Stimulated activated CD4-positive, alpha-beta T cell treated with anti-CD3 and anti-CD28 coated beads, Interleukin-15, amount 100 ng/mL, for 24 hours (primary cell): ENCODE measurements at places on chromosomes 6 and 20.

DNA sequence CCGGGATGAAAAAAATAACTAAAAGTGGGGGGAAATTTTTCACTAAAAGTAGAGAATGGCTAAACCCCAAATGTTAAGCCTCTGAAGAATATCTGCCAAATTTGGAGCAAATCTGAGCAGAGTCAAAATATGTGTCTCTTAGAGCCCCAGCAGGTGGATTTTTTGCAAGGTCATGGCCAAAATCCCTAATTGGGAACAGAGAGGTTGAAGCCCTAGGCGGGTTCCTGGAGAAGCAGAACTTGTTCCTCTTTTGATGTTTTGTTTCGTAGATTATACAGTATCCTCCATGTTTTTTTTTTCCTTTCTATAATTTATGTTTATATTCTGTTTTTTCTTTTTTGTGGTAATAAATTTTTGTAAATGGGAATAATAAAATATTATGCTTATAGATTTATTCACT, 94.4 kb downstream of the PLCB4 start:
- DNase-seq, result no peak

- DNase-seq, result no peak
These were observed 70.2 kb upstream of the BEND3 start for GRCh38 chr6:107185391-107185970.

- DNase-seq, result no peak
These were observed 57.0 kb upstream of the XRN2 start for GRCh38 chr20:21246161-21246560.

DNA sequence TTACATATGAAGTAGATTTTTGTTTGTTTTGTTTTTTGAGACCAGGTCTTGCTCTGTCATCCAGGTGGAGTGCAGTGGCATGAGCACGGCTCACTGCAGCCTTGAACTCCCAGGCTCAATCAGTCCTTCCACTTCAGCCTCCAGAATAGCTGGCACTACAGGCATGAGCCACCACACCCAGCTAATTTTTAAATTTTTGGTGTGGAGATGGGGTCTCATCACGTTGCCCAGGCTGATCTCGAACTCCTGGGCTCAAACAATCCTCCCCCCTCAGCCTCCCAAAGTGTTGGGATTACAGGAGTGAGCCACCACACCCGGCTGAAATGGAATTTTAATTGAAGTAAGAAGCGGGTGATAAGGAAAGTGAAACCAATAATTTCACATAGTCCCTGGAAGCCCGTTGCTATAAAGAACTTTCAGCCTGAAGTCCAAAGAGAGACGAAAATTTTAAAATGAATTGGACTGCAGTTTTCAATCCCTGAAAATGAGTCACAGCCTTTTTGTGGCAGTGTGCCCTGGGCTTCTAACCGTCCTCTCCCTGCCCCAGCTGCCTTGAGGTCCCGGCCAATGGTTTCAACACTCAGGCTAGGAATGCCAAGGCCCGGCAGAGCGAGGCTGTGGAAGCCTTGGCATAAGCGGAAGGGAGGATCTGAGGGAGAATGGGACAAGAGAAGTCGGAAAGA, 757 bp downstream of the RAET1E start:
- no peak for DNase-seq

DNA sequence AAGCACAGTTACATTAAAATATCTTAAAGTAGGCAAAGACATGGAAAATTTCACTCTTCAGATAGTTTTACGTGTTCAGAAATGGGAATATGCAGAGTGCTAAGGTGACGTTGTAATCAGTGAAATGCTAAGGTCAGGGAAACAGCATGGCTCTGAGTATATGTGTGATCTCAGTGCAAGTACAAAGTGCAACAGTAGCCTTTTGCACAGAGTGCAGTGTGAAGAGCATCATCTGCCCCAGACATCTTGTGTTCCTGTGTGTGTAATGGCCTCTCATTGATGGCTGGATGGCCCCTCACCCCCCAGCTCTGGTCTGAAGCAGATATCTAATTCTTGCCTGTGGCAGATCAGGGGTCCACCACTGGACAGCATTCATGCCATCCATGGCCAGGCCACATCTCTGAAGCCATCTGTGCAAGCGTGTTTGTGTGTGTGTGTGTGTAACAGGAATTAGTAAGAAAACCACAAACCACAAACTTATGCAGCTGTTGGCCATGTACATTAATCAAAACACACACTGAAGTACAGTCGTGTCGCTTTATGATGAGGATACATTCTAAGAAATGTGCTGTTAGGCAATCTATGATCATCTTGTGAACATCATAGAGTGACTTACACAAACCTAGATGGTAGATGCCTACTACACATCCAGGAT, 165.1 kb downstream of the RALGAPA2 start:
- DNase-seq, result no peak

DNA sequence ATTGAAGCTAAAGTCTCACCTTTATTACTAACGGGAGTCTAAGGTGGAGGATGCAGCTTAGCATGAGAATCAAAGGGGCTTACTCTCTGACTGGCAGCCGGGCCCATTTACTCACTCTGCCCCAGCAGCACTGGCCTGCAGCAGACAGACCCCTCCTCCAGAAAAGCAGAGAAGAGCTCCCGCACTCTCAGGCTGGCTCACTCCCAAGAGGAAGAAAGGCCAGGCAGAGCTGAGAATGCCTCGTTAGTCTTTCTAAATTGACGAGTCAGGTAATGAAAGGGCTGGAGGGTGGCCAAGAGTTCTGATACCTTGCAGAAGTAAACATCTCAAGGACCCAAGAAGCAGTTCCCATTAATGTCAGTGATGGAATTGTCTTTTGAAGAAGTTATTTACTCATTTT, 44.5 kb upstream of the IL20RA start:
- DNase-seq, result no peak

DNA sequence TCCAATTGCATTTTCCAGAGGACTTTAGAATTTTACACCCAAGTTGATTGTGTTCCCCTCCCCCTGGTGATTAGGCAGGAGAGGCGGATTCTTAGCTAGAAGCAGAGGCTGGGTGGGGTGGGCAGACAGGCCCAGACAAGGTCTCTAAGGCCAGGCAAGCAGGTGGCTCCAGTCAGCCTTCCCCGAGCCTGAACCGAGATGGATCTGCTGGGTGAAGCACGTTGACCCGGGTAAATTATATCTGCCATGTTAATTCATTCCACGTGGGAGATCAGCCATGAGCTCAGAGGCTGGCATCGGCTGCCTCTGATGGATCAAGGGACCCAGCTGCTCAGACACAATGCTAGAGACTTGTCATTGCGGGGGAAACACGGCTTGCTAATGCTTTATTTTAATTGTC, 159.5 kb upstream of the MAFB start:
- no peak for DNase-seq
